ENCODE measurements at places on chromosomes 7 and 10.

GRCh38 chr10:68348265-68348741, 15.6 kb upstream of the PBLD start:
- no peak for DNase-seq

GRCh38 chr10:59720377-59720776, 10.7 kb upstream of the SLC16A9 start:
- DNase-seq, result no peak

DNA sequence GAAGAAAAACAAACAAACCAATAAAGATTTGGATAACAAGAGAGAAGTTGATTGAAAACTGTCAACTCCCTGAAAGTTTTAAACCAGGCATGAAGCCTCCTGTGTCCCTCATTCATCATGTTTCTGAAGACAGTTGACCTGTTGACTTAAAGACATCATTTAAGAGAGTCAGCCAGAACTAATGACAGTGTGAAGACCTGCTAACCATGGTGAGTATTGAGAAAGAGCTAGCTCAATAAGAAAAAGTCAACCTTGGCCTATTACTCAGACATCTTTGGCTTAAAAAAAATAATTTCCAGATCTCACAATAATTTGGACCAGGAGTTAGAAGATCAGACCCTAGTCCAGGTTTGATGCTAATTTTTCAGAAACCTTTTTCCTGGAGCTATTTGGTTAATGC, 45.3 kb upstream of the ANKRD1 start:
- no peak for DNase-seq

DNA sequence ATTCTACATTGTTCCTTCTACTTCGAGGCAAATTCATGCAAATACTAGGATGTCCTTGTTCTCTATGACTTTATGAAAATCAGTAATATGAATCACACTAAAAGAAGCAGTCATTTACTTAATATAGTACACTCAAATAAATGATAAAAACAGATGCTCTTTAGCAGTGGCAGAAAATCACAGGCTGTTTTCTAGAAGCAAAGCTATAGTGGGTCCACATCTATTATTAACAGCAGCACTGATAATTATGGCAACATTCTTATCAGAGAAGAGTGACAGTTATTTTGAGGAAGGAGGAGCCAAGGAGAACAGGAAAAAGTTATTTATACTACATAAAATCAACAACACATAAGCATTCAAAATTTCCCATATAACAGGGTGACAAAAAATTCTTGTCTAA, 16.5 kb downstream of the KIF5B start:
- no peak for DNase-seq

DNA sequence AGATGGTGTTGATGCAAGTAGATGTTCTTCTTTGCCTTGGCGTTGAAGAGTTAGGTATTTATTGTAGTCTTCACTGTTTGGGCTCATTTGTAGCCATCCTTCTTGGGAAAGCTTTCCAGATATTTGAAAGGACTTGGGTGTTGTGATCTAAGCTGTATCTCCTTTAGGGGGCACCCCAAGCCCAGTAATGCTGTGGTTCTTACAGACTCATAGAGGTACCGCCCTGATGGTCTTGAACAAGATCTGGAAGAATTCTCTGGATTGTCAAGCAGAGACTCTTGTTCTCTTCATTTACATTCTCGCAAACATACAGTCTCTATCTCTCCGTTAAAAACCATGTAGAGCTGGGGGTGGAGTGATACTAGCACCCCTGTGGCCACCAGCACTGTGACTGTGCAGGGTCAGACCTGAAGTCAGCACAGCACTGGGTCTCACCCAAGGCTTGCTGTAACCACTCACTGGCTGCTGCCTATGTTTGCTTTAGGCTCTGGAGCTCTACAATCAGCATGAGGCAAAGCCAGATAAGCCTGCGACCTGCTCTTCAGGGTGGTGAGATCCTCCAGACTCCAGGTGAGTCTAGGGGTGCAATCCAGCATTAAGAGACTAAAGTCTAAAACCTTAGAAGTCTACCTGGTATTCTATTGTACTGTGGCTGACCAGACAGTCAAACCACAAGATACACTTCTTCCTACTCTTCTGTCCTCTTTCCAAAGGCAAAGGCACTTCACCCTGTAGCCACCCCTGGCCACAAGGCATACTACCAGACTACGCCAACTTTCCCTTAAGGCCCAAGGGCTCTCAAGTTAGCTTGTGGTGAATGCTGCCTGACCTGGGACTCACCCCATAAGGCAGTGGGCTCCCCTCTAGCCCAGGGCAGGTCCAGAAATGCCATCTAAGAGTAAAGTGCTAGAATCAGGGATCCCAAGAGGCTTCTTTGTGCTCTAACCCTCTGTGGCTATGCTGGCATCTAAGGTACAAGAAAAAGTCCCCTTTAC, 209.7 kb upstream of the TMEM196 start:
- DNase-seq, result no peak

- DNase-seq, result no peak
Measured at GRCh38 chr10:90642136-90642535, 215.7 kb downstream of the HTR7 start.

DNA sequence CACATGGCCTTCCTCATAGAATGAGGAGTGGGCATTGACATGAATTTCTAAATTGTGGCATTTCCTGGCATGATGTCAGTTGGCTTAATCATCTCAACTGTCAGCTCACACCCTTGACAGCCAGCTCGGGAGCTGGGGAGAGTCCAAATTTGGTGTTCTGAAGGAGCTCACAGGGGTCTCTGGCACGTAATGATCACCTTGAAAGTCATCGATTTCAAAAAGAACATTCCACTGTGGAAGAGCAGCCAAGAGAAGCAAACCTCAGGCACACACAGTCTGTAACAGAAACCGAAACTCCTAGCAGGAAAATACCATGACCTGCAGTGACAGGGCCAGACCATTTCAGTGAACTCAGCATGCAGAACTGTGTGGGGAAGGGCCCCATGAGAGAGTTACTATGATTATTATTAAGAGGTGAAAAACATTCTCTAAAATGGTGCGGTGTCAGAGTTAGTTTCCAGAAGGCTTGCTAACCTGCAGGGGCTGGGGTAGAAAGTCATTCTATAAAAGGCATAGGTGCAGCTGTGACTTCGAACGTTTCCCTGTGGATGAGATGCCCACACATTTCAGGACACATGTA, 26.4 kb upstream of the KLF6 start:
- no peak for DNase-seq

DNA sequence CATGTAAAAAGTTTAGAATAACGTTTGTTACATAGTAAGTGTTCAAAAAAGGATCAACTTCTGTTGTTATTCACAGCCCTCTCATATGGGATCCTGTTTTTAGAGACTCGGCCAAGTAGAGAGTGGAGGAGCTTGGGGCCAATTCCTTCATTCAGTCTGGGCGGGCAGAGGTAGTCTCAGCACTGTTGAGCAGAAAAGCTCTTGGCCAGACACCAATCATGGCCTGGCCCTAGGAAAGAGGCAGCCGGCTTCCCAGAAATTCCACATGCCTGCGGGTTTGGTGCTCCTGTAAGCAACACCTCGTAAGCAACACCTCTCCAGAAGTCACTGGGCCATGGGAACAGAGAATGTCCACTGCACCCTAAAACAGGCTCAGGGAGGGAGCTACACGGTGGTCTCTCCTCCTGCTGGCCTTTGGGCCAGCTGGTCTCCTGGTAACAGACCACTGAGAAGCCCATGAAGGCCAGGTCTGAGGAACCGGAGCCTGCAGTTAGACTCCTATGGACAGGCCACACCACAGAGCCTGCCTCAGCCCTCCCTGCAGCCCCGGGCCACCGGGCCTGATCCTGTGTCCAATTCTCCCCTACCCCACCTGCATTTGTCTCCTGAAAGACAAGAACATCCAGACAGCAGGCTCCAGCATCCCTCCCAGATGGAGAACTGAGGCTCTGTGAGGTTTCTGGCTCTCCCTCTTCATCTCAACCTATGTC, 149.1 kb downstream of the GRID1 start:
- DNase-seq, result no peak

GRCh38 chr10:74330646-74331045, 179.6 kb downstream of the ADK start:
- no peak for DNase-seq

DNA sequence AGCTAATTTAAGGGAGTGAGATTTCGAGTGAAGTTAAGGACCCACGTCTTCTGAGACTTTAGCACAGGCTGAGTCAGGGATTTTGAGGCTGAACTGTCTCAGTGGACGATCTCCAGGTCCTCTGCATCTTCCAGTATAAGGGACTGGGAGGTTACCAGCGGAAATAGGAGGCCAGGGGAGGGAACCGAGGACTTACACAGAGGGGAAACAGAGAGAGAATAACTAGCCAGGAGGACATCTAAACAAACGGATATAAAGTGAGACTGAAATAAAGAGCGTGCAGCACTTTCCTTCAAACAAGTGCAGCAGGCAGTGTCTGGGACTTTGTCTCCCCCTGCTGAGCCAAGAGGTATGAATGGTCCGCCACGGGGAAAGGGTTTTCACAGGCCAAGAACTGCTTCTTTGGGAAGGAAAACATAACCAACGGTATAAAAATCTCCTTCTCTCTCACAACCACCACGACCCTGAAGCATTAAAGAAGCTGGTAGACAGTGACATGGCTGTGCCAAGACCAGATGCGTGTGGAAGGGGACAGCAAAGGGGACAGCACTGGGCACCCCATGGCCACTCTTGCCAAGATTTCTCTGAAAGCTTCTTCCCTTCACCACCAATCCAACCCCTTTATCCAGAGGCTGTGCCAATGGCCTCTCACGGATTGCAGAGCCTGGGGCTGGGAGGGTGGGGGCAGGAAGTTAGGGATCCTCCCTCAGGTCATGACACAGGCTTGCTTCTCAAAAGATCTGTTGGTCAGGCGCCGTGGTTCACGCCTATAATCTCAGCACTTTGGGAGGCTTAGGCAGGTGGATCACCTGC, 72.0 kb downstream of the SLC37A3 start:
- peak; percentile 11 for DNase-seq

- DNase-seq, result no peak
Measured at GRCh38 chr7:5334671-5335070, 51.9 kb downstream of the SLC29A4 start.

- DNase-seq, result no peak
Measured at GRCh38 chr10:54900584-54900983, 99.6 kb upstream of the PCDH15 start.

- no peak for DNase-seq
Measured at GRCh38 chr10:86355571-86356038, 11.0 kb downstream of the GRID1 start.

- DNase-seq, result no peak
Measured at GRCh38 chr10:94361171-94361794, 1.5 kb downstream of the NOC3L start.

GRCh38 chr7:49780953-49781352, 7.5 kb downstream of the VWC2 start:
- no peak for DNase-seq

GRCh38 chr7:158409816-158410330, 177.8 kb downstream of the PTPRN2 start:
- no peak for DNase-seq

GRCh38 chr7:2023877-2024566, 208.7 kb downstream of the MAD1L1 start:
- no peak for DNase-seq

- DNase-seq, result no peak
Measured at GRCh38 chr10:103396789-103397087, 312 bp downstream of the PDCD11 start.

- DNase-seq, result no peak
Measured at GRCh38 chr7:76512941-76513816, 2.8 kb downstream of the UPK3B start.

DNA sequence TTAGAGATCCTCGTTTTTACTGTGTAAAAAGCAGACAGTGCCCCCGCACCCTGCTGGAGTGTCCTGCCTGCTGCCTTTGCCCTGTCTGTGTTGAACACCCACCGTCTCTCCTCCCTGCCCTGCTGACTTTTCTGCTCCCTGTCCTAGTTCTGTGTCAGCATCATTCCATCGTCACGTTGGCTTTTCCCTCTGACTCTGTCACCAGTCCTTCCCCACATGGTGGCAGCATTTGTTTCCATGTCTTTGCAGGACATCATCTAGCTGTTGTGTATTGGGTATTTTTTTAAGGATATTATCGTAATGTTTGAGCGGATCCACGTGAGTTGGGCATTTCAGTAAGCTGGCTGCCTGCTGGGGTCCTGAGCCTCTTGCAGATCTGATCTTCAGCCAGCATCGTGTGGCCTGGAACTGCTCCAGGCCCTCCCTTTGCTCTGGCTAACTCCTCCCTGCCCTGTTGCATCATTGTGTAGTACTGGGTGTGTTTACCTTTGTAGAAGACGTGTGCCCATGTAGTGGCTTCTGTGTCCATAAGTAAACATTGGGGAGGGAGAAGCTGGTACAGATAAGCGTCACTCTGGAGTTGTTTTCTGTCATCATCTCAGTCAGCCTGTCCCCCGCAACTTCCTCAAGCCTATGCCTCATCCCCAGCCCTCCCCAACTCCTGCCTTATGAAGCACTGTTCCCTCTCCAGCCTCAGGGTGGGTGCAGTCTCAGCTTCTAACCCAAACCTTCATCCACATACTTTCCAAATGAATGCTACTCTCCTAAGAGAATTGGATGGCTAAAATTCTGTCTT, 44.3 kb downstream of the TRRAP start:
- DNase-seq, result no peak

GRCh38 chr7:527723-528122, 8.1 kb upstream of the PDGFA start:
- DNase-seq, result no peak

DNA sequence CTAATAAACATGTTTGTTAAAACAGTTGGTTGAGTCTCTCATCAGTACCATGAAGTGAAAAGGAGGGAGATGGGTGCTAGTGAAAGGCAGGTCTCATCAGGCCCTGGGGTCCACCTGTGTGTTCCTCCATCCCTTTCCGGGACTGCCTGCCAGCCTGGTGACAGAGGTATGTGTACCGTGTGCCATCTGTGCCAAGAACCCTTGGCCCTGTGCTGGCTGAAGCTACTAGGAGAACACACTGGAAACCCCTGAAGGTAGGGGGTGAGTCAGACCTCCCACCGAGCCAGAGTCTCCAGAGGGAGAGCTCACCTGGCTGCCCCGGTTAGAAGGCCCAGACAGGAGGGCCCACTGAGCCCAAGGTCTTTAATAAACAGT, 2.3 kb downstream of the DDIT4 start:
- no peak for DNase-seq

DNA sequence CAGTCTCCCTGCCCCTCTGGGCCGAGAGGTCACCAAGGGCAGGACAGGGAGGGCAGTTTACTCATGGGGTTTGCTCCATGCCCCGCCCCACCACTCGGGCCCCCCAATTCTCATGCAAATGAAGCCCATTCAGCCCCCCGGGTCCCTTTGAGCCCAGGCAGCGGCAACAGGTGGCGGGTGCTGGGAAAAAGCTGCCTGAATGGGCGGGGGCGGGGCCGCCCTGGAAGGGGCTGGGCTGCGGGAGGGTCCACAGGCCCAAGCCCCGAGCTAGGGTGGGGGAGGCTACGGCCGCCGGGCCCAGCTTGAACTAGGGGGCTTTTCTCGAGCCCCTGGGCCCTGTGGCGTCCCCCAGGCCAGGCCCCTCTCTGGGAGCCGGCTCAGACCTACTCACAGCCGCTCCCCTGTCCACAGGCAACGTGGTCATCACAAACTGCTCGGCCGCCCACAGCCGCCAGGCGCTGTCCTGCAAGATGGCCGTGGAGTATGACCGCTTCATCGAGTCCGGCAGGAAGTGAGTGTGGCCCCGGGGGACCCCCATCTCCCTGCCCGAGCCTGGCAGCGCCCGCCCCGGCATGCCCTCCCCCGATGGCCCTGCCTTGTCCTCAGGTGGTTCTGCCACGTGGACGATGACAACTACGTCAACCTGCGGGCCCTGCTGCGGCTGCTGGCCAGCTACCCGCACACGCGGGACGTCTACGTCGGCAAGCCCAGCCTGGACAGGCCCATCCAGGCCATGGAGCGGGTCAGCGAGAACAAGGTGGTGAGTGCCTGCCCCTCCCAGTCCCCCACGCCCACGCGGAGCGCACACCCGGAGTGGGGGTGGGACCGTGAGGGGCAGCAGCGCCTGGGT, 5.5 kb downstream of the LFNG start:
- DNase-seq, result no peak
